ENCODE measurements at places on chromosomes 1 and 21.

GRCh38 chr1:234118911-234119310, 214.4 kb downstream of the SLC35F3 start:
- DNase-seq = no peak

GRCh38 chr1:2441746-2442145, 29.4 kb upstream of the PEX10 start:
- no peak for DNase-seq

DNA sequence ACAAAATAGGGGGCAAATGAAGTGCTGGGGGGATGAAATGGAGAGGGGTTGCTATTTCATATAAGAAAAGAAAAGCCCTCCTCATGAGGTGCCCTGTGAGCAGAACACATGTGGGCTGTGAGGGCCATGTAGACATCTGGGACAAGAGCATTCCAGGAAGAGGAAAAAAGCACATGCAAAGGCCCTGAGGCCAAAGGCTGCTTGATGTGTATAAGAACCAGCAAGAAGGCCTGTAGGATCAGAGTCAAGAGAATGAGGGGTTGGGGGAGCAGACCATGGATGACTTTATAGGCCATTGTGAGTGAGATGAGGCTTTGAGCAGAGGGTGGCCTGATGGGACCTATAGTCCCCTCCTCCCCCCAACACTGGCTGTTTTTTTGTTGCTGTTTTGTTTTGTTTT, 7.7 kb upstream of the RAB4A start:
- DNase-seq = no peak

DNA sequence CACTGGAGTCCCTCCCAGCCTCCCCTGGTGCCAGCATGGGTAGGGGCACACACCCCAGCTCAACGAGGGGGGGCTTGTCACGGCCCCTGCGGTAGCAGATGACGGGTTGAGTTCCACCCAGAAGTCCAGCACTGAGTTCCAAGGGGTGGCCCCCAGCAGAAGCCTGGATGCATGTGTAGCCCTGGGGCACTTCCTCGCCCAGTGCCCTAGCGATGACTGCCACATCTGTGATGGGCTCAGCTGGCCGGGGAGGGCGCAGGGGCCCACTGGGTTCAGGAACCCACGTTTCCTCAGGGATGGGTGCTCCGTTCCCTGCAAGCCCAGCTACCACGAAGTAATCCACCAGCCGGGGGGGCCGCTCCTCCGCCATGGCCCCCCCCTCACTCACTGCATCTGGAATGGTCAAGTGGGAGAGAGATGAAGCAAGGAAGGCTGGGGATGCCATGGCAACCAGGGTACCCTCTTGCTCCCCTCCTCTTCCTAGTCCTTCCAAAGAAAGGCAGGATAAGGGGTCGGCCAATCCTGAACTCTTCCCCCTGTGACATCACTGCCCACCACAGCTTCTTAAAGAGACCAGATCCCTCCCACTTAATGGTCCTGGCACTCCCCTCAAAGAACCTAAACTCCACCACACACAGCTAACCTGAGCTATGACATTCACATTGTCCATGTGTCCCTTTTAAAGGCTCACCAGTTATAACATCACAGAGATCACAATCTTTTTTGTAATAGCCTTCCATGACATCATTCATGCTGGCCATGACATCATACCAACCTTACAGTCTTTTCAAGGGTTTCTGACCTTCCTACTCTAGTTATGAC, 2.3 kb downstream of the DENND4B start:
- no peak for DNase-seq

DNA sequence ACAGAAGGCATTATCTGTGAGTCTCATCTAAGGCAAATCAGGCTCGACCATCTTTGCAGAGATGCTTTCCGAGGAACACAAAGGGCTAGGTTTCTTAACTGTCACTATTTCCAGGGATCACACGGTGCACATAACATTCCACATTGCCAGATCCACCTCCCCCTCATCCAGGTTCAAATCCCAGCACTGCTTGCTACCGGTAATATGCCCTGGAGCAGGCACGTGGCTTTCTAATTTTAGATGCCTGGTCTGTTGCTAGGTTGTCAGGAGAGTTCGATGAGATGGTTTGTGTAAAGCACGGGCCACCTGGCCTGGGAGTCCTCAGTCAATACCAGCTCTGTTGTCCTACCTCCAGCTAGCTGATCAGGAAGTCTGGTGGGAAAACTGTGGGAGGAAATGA, 598.6 kb downstream of the NPHP4 start:
- no peak for DNase-seq

- no peak for DNase-seq
Observed at GRCh38 chr1:9309991-9310390, 17.3 kb downstream of the SPSB1 start.

DNA sequence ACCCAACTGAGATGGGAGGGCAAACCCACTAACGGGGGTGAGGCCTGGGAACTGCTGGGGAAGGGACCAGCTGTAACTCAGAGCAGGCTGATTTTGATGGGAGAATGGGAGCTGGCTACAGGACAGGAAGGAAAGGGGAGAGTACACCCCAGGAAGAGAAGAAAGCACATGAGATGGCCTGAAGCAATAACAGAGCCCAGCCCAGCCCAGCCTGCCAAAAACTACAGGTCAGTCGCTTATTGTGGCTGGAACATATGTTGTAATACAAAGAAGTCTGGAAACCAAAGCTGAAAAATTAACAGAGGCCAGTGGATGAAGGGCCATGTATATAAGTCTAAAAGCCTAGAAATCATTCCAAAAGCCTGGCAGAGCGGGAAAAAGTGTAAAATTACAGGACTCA, 1.6 kb downstream of the ITLN2 start:
- DNase-seq = no peak

- DNase-seq = no peak
Observed at GRCh38 chr1:222457084-222457483, 90.8 kb downstream of the HHIPL2 start.

DNA sequence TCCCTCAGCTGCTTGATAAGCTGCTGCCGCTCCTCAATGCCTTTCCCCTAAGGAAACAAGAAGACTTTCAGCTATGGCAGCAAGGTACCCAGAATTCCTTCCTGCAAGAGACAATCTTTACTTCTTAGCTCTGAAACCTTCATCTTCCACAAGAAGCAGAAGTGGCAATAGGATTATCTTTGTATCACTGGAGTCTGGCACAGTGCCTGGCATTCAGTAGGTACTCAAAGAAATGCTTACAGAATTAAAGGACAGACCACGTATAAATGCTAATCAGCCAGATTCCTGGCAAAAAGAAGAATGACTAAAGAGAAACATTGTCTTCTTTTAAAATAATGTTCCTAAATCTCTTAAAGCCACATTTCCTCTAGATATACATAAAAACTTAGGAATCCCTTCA, 43.7 kb downstream of the SLC27A3 start:
- no peak for DNase-seq

GRCh38 chr1:161069731-161070270, at the start of gene ARHGAP30:
TSS of gene ARHGAP30 (minus strand) at chr1:161069891. CDS start at chr1:161069624, 267 bp downstream.
- peak; percentile 88 for DNase-seq

GRCh38 chr21:44709426-44710293, 1.7 kb downstream of the TSPEAR start:
- peak; percentile 22 for DNase-seq

DNA sequence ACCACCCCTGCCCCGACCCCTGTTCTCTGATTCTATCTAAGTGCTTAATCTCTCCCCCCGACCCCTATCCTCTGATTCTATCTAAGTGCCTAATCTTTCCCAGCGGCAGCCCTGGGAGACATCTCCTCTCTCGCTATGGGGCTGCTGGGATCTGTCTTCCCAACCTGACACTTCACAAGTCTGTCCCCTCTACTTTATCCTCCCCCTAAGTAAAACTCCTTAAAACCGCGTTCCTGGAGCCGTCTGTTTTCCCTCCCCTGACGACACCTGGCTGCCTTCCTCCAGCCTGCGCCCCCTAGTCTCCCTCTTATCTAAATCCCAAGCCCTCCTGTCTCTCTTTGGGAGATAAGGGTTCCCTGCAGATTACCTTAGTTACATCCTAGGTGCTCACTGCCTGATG, 30.5 kb downstream of the EPHB2 start:
- DNase-seq = no peak

GRCh38 chr21:35075546-35075945, 26.4 kb upstream of the RUNX1 start:
- peak; percentile 18 for DNase-seq

DNA sequence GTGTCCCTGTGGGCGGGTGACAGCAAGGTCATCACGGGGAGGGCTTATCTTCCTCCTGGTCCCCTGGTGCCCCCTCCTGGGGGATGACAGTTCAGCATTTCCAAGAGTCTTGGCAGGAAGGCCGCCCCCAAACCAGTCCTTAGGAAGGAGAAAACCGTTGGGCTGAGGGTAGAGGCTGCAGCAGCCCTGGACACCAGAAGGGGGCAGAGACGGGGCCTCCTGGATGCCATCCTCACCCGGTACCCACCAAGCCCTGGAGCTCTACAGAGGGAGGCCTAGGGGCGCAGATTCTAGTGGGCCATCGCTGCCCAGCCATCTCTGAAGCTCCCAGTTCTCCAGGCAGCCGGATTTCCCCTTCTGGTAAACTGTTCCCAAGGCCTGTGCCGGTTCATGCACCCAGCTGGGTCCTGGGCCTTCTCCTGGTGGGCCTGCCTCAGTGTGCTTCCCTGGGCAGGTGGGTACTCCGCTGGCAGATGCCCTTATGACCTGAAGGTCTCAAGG, 14.8 kb upstream of the ZNF669 start:
- DNase-seq = peak; percentile 52

GRCh38 chr1:178536844-178537371, 24.0 kb downstream of the TEX35 start:
- DNase-seq = no peak

- no peak for DNase-seq
Observed at GRCh38 chr1:234972411-234973191, 156.0 kb downstream of the TOMM20 start.

DNA sequence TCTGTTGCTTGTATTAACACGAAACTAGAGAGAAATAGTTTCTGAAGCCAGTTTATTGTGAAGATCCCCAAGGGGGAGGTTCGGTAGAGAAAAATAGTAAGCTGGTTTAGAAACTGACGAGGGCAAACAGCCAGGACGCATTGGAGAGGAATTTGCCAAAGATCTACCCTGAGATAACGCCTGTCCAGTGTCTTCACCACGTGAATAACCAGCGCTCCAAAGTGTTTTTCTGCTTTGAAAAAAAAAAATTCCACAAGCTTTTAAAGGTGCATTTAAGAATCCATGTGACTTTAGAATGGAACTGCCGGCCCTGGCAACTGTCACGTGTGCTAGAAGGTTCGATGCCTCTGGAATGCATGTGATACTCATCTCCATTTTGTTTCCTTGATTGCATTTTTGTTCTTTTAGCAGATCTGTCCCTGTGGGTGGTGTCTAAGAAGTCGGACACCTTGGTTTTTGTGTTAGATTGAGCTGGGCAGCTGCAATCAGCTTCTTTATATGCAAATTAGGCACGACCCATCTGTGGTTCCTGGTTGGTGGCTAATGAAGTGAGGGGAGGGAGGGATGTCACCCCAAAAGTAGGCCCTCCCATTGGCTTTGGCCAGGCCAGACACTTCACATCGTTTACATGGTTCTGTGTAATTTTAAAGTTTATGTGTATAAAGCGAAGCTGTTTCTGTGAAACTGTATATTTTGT, 1.3 kb upstream of the THAP3 start:
- no peak for DNase-seq

- DNase-seq = no peak
Observed at GRCh38 chr1:89615676-89616598, 17.0 kb upstream of the LRRC8C start.

- DNase-seq = no peak
Observed at GRCh38 chr1:41277371-41277975, 35.4 kb upstream of the SCMH1 start.

DNA sequence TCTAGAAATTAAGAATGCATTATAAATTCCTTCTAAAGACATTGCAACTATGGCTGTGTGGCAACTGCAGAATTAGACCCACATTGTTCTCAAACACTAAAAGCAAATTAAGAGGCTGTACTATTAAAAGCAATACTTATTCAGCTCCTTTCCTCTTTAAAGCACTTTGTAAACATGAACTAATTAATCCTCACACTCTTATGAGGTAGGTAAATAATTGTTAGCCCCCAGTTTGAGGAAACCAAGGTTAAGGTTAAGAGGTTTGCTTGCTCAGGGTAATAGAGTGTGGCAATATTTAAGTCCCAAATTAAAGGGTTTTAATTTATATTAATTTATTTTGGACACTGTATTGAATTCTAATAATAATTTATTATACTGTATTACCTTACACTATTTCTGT, 553.8 kb downstream of the LRRIQ3 start:
- no peak for DNase-seq

GRCh38 chr1:40976952-40977690, 2.4 kb upstream of the CTPS1 start:
- DNase-seq = no peak

- DNase-seq = no peak
Observed at GRCh38 chr21:20169812-20170576, 828.2 kb upstream of the NCAM2 start.

DNA sequence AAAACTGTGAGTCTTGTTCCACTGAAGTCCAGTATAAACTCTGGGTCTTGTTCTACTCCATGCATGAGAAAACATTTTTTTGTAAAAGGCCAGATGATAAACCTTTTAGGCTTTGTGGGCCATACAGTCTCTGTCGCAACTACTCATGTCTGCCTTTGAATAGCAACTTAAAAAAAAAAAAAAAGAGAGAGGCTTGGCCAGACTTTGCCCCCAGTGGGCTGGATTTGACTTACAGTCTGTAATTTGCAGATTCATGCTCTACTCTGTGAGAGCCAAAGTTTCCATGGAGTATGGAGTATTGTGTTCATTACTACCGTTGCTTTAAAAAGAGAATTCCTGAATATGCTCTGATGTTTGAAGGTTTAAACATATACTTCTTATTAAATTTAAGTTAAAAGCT, 654.9 kb upstream of the PKN2 start:
- no peak for DNase-seq

- DNase-seq = no peak
Observed at GRCh38 chr21:41885341-41886024, 6.3 kb upstream of the PRDM15 start.

DNA sequence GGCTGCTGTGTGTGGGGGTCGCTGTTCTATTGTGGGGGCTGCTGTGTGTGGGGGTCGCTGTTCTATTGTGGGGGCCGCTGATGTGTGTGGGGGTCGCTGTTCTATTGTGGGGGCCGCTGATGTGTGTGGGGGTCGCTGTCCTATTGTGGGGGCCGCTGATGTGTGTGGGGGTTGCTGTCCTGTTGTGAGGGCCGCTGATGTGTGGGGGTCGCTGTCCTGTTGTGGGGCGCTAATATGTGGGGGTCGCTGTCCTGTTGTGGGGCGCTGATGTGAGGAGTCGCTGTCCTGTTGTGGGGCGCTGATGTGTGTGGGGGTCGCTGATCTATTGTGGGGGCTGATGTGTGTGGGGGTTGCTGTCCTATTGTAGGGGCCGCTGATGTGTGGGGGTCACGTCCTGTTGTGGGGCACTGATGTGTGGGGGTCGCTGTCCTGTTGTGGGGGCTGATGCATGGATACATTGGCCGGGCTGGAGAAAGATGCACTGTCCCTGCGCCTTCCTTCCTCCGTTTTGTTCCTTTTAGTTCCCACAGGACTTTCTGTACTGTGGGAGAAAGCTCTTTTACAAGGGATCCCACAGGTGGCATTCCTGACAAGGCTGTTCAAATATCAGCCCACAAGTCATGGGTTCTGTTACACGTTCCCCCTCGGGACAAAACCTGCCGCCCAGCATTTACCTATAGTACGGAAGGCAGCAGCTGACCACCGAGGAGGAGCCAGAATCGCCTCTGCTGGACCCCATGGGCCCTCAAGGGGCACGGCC, 27.5 kb downstream of the SETD4 start:
- no peak for DNase-seq

GRCh38 chr21:34510148-34511142, 1.6 kb downstream of the KCNE1 start:
- DNase-seq = peak; percentile 71

GRCh38 chr1:4612991-4613390, 41.4 kb upstream of the AJAP1 start:
- DNase-seq = no peak
